ENCODE measurements at places on chromosomes 1 and 21.
A peak's percentile ranks its signal among the peaks of the same experiment; 100 is the strongest.

DNA sequence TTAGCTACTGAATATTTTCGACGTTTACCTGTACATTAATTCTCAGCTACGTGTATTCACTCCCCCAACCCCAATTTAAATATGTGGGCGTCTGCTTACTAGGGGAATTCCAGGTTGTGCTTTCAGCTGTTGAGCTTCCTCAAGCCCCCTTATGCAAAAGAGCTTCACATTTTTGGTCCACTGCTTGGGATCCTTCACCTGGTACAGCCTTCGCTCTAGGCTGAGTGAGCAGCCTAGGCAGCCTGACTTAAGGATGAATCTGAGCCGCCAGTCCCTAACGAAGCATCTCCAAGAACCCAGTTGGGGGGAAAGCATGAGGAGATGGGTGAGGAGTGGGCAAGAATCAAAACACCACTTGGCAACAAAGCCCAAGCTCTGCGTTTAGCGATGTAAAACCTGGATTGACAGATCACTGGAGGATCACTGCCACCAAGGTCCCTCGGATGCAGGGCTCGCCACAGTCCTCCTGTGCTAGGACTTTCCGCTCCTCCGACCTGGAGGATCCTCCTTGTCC, 674 bp downstream of the BCL10 start:
- DNase-seq = no peak

GRCh38 chr1:209106237-209106741, 477.2 kb upstream of the CAMK1G start:
- no peak for DNase-seq

DNA sequence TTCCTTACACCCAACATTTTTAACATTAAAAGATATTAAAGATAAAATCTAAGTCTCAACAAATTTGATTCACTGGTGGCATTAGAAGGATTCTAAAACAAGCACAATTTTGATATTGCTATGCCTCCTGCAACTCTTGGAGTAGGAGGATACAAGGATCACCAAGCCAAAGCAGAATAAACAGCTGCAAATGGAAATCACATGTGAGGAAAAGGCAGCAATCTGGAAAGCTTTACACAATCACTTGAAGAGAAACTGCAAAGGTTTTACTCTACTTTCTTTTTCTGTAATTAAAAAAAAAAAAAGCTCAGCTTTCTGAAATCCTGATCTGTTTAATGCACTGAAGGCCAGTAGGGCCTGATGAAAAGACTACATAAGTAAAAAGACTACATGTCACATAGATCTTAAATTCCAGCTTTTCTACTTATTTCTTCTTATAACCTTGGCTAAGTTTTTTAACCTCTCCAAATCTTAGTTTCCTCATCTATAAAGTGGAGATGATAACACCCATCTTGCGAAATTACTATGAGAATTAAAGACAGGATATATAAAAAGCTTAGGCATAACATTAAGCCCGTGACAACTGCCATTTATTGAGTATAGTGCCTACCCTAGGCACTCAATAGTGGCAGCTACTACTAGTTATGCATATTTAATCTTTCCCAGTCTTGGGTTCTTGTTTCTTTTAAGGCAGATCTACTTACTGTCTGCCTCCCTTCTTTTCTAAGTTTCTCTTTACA, 73.5 kb downstream of the EPS15 start:
- no peak for DNase-seq

DNA sequence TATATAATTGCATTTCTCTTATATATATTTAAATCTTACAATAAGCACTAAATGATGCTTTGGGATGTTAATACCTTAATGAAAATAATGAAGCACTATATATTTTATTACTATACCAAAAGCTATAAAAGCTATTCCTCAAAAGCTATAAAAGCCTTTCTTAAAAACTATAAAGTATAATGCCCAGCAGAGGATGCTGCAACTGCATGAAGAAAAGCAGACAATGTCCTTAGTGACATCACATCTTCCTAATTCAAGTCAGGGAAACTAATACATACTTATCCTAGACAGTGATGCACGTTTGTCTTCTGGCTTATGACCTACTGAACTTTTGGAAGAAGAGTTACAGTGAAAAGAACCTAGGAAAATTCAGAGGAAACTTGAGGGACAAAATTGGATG, 13.6 kb upstream of the C1orf185 start:
- DNase-seq = no peak

DNA sequence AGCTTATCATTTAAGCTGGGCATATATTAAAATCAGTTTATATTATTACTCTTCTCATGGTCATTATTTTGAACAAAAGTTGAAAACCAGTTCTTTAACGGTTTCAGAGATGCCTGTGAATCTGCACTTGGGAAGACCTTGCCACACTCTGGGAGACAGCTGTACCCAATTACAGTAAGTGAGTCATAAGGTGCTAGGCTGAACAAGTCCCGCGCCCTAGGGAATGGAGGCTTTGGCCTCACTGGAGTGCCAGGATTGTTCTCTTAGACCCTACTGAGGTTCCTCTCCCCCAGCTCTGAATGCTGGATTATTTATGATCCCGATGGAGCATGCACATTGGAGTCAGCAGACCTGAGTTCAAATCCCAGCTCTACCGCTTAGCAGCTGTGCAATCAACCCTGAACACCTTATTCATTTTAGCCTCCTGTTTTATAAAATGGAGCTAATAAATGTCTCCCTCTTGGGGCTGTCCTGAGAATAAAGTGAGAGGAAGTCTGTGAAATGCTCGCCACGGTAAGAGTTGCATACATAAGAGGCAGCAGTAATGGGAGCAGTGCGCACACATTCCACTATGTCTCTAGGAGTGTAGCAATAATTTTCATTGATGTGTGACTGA, 266.2 kb downstream of the FOXD2 start:
- peak; percentile 57 for DNase-seq

DNA sequence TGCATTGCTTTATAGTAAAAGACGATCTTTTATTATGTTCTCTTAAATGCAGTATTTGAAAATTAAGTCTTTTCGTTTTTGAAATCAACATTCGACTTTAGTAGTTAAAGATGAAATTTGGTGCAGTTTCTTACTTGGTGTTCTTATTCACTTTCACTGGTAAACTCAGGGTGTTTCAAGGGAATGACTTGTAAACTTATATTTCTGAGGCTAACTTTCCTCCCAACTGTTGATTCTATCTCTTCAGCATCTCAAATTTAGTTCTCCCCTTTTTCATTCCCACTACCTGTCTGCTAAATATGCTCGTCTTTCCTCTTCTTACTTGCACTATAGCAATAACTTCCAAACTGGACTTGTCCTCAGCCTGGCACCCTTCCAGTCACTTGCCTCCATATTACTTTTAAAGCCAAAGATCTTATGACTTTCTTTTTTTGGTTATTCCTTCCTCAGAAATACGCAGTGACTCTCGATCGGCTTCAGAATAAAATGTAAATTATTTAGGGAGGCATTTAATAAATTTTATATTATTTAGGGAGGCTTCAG, 988 bp downstream of the SLC35A3 start:
- no peak for DNase-seq

DNA sequence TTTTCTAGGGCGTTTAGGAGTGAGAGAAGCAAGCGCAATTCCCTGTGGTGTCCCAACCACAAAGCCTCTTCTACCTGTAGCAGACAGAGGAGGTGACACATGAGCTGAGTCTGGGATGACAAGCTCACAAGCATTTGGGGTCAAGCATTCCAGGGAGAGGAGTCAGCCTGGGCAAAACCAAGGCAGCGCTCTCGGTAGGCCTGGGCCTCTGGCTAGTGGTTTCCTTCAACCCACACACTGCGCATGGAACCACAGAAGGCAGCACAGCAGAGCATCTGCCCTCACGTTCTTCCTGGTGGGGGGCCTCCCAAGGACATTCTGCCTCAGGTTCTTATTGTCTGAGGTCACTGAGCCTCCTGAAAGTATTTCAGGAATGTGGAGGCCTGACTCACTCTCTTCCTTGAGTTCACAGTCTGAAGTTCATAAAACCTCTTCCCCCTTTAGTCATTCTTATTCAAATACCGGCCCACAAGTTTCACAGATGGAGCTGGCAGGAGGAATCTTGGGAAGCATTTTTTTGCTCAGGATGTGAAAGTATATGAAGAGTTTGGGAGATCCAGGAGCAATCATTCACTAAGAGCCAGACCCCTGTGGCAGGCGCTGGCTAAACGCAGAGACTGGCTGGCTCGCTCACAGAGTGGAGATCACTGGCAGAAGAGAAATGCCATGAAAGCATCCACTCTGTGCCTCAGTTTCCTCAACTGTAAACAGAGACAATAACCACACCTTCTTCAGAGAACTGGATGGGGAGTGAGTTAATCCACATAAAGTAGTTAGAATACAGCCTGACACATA, 26.8 kb downstream of the CCN1 start:
- DNase-seq = no peak

GRCh38 chr21:44708213-44708865, 3.0 kb downstream of the TSPEAR start:
- no peak for DNase-seq

Data from NCI-H1436 (cell line).